ENCODE measurements at places on chromosomes 3 and 15.

- DNase-seq = no peak
Measured at GRCh38 chr3:189824629-189825312, 193.6 kb downstream of the TP63 start.

DNA sequence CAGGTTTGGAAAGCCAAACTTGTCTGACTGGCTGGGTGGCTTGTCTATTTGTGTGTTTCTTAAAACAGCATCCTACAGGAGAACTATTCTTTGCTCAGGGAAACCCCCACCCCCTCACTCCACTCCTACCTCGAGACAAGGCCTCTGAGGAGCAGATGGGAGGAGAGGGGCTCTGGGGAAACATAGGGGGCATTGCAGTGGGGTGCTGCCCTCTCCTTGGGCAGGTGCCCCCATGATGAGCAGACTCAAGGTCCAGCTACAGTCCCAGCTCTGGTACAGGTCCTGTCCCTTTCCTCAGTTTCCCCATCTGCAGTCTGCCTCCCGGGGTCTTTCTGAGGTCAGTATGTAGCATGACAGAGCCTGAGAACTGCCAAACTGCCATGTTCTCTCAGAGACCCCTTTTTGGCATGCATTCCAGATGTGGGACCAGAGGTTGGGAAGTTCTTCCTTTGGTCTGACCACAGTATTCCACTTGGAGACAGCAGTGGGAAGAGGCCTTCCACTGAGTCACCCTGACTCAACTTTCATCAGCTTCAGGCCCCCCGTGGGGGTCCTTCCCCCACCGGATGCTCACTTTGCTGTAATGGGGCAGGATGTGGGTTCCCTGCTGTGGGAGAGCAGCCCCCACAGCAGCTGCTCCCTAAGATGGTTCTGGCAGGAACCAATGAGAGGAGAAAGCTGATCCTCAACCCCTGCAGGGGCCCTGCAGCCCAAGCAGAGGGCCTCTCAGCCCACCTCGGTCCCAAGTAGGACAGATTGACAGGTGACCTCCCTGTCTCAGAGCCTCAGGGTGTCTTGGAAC, 32.3 kb upstream of the CYP11A1 start:
- no peak for DNase-seq

- no peak for DNase-seq
Measured at GRCh38 chr15:83653288-83653638, 660 bp upstream of the ADAMTSL3 start.

DNA sequence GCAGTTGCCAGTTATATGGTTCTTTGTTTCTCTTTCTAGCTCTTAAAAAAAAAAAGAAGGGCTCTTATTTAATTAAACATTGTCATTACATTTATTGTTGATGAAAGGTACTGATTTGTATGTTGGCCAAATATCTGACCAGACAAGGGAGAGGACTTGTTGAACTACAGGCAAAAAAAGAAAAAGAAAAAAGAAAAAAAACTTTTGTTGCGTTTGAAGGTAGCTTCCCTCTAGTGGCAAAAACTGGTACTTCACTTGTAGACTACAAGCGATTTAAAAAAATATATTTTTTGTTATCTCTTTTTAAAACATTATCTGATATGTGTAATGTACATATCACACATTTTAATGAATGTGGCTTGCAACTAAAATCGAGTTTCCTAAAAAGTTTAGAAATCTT, 280.6 kb downstream of the ROBO2 start:
- DNase-seq = peak; percentile 21

- DNase-seq = no peak
Measured at GRCh38 chr3:44098656-44099415, 142.8 kb upstream of the TOPAZ1 start.

DNA sequence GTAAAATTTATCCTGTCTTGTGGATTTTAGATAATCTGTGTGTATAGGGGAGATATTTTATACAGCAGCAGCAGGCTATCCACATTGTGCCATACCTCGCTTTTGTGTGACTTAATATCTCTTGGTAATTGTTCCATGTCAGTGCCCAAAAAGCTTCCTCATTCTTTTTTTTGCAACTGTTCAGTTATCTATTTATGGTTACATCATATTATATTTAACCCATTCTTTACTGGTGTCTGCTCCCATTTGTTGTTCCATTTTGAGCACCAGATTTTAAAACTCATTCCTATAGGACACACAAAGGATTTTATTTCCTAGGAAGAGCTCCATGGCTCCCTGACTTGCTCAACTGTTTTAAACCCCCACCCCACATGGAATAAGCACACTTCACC, 86.3 kb upstream of the RASGRP1 start:
- no peak for DNase-seq

- DNase-seq = no peak
Measured at GRCh38 chr3:156606729-156607128, 51.8 kb upstream of the SSR3 start.

DNA sequence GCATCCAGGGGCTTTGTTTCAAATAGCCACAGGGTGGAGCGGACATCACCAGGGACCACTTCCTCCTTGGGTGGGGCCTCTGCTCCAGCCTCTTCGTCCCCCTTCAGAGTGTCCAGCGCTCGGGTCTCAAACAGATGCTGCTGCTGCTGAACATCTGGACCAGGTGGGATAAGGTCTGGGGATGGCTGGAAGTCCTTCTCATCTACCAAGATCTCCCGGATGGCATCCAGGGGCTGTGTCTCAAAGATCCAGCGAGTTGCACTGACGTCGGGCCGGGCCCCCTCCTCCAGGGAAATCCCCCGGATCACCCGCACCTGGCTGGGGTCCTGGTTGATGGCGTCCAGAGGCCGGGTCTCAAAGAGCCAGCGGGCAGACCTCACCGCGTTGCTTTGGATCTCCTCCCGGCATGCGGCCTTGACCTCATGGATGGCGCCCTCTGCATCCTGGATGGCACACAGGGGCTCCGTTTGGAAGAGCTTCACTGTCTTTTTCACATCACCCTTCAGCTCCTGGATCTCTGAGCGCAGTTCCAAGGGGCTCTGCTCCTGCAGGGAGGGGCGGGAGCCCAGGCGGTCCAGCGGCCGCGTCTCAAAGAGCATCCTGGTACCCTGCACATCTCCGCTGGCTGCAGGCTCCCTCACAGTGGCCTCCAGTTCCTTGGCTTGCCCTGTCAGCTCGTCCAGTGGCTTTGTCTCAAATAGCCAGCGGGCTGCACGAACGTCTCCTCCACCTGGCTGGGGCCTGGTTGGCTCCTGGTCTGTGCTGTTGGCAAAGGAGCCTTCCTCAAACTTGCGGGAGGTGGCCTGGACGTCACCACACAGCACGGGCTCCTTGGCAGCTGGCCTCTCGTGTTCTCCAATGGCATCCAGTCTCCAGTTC, 3.9 kb downstream of the XIRP1 start:
- no peak for DNase-seq

- DNase-seq = no peak
Measured at GRCh38 chr15:64443747-64444621, 16.4 kb upstream of the ZNF609 start.

GRCh38 chr3:146163584-146163983, 2.6 kb upstream of the PLOD2 start:
- DNase-seq = no peak

All from SK-N-SH (cell line).